Aorta (tissue), 5 donors: ENCODE measurements at places on chromosomes 2 and 18. TPM values are rescaled to one million over a fixed set of nuclear protein-coding genes. Genes with fewer than 3 reads are reported as not detected.

The EVX2 gene
- polyA plus RNA-seq, result not detected

The MAPK4 gene
- 1.1 TPM for polyA plus RNA-seq

The ZNF513 gene
- 32.7 TPM for polyA plus RNA-seq

The G6PC2 gene
- not detected for polyA plus RNA-seq

The WIPF1 gene
- polyA plus RNA-seq, result 51.7 TPM

The ABCG8 gene
- not detected for polyA plus RNA-seq

The BMP10 gene
- not detected for polyA plus RNA-seq

The SEPTIN10 gene
- polyA plus RNA-seq, result 86.6 TPM

The CENPA gene
- polyA plus RNA-seq, result not detected

The LDLRAD4 gene
- 7.0 TPM for polyA plus RNA-seq

The SUCLG1 gene
- polyA plus RNA-seq, result 117 TPM

The MYO1B gene
- polyA plus RNA-seq, result 14.1 TPM

The ZCCHC2 gene
- polyA plus RNA-seq, result 6.9 TPM

The HOXD8 gene
- polyA plus RNA-seq, result 2.5 TPM

The ANKRD30B gene
- not detected for polyA plus RNA-seq

The DSG1 gene
- polyA plus RNA-seq, result not detected

The C2orf81 gene
- polyA plus RNA-seq, result 4.5 TPM

The RIT2 gene
- polyA plus RNA-seq, result not detected

The MOGAT1 gene
- not detected for polyA plus RNA-seq

The IL1F10 gene
- polyA plus RNA-seq, result not detected

The CDKL4 gene
- not detected for polyA plus RNA-seq

The HOXD10 gene
- polyA plus RNA-seq, result not detected

The MERTK gene
- 18.8 TPM for polyA plus RNA-seq

The FEV gene
- not detected for polyA plus RNA-seq

The MAB21L4 gene
- not detected for polyA plus RNA-seq

The IKZF2 gene
- 1.4 TPM for polyA plus RNA-seq

The STON1 gene
- polyA plus RNA-seq, result 22.2 TPM

The GBX2 gene
- 1.3 TPM for polyA plus RNA-seq
